ENCODE measurements at places on chromosomes 6 and 20.

- DNase-seq, result no peak
These were observed 10.8 kb downstream of the FNDC1 start for GRCh38 chr6:159180001-159180400.

DNA sequence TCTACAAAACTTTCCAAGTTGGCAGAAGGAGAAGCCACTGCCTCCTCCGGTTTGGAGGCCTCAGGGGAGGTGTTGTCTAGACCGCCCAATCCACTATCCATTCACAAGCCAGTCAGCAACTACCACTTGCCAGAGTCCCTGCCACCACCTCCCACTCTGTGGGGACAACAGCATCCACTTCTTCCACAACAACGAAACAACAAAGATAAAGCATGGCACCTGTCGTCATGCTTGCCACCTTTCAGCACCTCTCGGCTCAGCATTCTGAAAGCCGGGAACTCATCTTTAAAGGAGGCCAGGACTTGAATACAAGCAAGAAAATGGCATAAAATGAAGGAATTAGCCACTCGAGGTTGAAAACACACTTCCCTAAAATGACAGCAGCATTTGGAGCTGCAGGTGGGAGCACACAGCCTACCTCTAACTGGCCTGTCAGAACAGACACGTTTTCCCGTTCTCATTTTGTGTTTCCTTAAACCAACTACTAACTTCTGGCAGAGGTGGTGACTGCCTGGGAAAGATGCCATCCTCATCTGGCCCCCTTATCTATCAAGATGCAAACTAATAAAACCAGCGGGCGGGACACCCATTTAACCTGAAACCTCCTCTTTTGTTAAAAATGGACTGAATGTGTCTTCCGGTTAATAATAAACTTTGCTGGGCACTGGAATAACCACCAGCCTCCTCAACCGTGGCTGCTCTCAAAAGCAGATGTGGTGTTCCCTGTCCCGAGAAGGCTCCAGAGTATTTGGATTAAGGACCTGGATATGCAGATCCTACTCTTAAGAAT, 21.7 kb downstream of the YTHDF1 start:
- DNase-seq, result no peak

GRCh38 chr6:87870556-87870955, 168.5 kb upstream of the AKIRIN2 start:
- no peak for DNase-seq

GRCh38 chr20:32336918-32337347, 21.2 kb upstream of the ASXL1 start:
- DNase-seq, result no peak

DNA sequence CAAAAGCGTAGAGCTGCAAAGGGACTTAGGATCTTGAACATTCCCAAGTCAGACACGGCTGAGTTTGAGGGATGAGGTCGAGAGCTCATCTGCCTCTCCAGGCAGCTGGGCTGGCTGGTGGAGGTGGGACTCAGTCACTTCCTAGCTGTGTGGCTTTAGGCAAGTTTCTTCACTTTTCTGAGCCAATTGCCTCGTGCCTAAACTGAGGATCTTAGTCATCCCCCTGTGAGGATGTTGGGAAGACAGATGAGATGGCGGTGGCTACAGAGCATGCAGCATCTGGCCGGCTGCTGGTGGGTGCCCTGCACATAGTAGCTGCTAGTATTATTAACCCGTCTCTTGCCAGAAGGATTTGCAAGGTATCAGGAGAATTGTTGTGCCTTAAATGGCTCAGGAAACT, 27.5 kb downstream of the TFAP2C start:
- DNase-seq, result no peak

- no peak for DNase-seq
These were observed 19.4 kb downstream of the PFDN4 start for GRCh38 chr20:54227241-54227640.

- DNase-seq, result no peak
These were observed 118.4 kb downstream of the SASH1 start for GRCh38 chr6:148460876-148461646.

- no peak for DNase-seq
These were observed 40.3 kb upstream of the AHI1 start for GRCh38 chr6:135537741-135538301.

DNA sequence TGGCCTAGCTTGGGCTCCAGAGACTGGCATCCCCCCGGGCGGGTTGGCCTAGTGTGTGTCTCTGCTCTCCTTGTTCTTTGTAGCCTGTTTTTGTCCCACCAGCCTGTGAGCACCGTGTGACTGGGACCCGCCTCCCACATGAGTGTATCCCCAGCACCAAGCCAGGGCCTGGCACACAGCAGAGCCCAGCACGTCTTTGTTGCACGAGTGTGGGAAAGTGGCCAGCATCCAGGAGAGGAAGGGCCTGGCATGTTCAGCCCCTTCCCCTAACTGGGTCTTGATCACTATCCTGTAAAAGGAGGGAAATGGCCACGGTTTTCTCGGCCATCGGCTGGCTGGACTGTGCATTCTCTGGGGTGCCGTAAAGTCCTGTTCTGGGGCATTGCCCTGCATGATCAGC, 290.1 kb downstream of the BMP7 start:
- DNase-seq, result no peak

DNA sequence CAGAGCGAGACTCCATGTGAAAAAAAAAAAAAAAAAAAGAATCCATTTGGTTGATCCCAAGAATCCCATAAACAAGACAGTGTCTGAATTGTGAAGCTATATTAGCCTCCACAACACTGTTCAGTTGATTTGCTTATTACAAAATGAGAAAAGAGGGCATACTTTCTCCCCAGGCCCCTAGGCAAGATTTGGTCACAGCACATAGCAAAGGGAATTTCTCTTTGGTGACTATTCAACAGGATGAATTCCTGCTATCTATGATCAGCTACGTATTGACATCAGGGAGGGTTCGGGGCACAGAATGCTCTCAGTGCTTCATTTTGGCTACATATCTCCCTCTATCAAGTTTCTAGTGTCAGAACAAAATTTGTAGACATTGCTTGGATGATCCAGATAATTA, 20.2 kb upstream of the SLC22A3 start:
- no peak for DNase-seq

DNA sequence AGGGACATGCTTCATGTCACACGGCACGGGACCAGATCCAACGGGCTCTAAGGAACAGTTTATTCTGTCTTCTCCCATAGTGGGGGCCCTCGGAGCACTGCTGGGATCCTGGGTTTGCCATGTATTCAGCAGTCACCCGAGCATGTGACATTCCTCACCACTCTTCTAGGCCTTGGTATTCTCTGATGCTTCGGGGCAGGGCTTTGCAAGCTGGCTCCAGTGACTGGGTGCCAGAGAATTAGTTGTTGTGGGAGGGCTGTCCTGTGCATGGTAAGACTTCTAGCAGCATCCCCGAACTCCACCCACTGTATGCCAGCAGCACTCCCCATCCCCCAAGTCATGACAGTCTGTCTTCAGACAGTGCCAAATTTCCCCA, 5.4 kb downstream of the CCN5 start:
- DNase-seq, result no peak

- DNase-seq, result peak; percentile 70
These were observed 42.6 kb downstream of the UQCC2 start for GRCh38 chr6:33668914-33669313.

- DNase-seq, result no peak
These were observed 113.2 kb upstream of the CD93 start for GRCh38 chr20:23199356-23199755.

DNA sequence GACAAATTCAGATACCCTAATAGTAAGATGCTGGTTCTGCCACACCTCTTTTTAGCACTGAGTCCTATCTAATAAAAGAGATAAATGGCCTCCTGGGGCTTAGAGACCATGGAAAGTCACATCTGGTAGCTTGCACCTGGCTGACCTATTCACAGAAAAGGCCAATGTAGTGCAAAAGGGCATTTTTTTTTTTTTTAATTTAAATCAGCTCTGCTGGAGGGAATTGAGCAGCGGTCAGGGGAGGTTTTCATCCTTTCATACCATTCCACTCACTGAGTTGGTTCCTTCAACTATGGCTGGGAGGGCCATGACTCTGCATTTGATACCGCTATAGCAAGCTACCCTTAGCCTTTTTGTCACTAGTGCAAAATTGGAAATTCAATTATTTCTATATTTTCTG, 20.1 kb upstream of the HS3ST5 start:
- no peak for DNase-seq

- no peak for DNase-seq
These were observed 10.2 kb downstream of the SLC29A1 start for GRCh38 chr6:44233567-44234100.

DNA sequence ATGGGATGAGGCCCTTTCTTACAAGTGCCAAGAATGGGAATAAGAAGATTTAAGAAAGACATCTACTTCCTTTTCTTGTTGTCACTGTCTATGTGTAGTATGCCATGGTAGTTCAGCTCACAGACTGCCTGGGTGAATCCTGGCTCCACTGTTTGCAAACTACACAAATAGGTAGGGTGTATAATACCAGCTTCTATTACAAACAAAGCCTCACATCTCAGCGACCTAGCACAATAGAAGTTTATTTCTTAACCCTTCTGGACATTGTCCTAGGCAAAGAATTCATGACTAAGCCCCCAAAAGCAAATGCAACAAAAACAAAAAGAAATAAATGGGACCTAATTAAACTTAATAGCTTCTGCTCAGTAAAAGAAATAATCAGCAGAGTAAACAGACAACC, 74.5 kb downstream of the LINC00237 start:
- no peak for DNase-seq

- DNase-seq, result peak; percentile 30
These were observed 380.3 kb upstream of the ARID1B start for GRCh38 chr6:156396791-156397418.

- no peak for DNase-seq
These were observed 1.3 kb downstream of the C20orf202 start for GRCh38 chr20:1204576-1204975.

Data from activated CD4-positive, alpha-beta T cell treated with anti-CD3 and anti-CD28 coated beads, Interleukin-2, amount 50 U/mL, for 1 hour (primary cell).